ENCODE measurements at places on chromosomes 12 and 14.

DNA sequence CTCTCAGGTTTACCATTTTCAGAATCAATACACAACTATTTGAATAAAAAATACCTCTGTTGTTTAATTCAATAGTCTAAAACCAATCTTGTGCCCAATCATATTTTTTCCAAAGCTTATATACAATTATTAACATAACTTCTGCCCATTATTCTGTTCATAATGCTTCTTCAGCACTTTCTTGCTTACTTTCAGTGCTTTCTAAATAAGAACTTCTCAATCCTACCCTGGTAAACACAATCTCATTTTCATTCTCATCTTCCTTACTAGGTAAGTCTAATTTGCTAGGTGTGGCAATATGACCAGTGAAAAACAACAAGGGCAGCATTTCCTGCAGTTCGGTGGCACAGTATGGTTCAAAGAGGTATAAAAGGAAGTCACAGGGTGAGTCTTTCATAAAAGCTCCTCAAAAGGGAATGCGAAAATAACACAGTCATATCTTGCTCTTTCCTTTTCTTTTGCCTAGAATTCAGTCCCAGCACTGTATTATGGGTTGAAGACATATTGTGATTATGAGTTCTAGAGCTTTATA is 103.5 kb downstream of the FOXG1 start:
- no peak for DNase-seq

DNA sequence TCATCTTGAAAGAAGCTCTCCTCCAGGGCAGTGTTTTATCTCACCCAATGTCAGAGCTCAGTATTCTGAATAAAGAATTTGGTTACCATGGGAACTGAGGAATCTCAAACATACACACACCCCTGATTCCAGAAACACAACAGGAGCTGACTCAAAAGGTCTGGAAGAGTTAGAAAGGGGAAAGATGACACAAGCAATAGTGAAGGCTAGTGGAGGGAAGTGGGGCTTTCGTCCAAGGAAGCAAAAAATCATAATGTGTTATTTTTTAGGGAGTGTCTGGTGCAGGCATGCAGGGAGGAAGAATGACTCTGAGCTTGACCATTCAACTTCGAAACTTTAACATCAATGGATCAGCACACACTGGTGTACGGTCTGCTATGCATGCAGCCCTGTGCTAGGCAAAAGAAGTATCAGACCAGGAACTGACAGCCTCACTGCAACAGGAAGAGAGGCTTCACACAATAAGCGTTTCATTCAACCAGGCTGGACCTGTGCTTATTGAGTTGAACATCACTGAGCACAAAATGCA is 20.3 kb downstream of the HEBP1 start:
- no peak for DNase-seq

- no peak for DNase-seq
Measured at GRCh38 chr14:78705989-78706388, 535.8 kb downstream of the NRXN3 start.

DNA sequence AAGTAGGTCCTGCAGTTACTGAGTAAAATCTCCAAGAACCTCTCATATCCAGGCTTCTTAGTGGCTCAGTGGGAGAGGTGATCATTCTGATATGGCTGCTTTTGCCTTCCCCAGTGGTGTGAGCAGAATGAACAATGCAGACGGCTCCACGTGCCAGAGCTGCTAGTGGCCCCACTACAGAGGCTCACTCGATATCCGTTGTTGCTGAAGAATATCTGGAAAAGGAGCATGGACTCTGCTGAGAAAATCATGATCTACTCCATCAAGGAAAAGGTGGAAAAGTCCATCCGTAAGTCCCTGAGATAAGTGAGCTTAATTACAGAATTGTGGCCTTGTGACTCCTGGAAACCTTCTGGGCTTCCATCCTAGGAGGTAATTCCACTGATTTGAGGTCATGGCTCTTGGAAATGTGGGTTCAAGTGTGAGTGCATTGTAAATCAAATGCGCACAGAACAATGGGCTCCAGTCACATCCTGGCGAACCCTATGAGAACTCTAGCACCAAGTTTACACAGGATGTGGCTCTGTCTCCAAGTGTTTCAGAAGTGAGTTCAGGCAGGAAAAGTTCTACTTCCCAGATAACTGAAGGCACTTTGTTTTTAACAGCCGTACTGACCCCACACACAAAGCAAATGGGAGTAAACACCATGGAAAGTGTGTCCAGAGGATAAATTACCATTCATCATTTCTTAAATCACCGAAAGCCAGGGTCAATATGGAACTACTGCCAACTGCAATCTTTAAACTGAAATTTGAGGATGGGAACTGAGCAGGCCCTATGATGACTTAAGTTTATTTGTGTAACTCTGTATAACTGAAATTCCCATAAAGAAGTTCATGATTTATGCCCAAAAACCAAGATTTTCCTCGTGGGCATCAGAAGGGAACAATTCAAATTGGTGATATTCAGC is 51.4 kb downstream of the PLEKHG7 start:
- no peak for DNase-seq

DNA sequence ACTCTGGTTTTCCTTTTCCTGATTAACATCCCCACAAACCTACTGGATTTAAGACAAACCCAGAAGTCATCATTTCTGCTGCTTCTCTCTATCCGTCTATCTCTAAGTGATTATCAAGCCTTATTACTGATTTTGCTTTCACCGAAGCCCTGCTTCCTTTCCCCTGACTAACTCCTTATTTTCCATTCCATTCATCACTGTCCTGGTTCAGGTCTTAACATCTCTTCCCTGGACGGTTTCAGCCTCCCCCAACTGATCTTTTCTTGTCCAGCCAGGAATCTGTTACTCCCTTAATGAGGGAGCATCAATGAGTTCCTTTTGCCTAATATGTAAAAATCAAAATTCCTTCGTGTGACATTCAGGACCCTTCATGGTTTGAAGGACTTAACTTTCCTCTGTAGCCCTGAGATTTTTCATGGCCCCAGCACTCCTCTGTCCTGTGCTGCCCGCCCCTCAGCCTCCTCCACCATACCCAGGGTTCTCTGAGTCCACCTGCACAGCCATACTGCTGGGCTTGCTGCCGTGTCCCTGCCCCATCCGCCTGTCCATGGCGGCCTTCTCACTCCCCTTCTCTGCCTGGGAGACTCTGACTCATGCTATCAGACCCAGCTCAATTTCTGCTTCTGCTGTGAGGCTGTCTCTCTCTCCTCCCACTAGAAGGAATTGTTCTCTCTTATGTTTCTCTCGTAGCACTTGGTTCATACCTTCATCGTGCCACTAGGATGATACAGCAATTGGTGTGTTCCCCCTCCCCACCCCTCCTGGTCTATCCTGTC is 167.8 kb upstream of the HIF1A start:
- DNase-seq = no peak

DNA sequence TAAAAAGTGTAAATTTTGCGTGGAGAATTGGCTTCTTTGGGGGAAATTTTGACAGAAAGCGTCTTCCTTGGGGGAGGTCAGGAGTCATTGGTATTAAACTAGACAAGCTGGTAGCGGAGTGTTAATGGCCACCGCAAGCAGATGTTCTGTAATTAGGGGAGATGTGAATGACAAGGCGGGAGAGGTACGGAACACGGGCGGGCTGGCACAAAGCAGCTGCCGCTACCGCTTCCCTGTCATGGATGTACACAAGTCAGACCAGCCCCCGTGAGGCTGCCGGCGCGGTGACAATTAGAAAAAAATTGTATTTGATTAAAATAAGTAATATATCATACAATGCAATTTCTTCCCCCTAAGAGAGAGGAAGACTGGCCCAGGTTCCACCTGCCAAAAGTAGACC is 501.6 kb downstream of the VRK1 start:
- no peak for DNase-seq

GRCh38 chr14:68807148-68807600 is 14.3 kb upstream of the ZFP36L1 start:
- no peak for DNase-seq

DNA sequence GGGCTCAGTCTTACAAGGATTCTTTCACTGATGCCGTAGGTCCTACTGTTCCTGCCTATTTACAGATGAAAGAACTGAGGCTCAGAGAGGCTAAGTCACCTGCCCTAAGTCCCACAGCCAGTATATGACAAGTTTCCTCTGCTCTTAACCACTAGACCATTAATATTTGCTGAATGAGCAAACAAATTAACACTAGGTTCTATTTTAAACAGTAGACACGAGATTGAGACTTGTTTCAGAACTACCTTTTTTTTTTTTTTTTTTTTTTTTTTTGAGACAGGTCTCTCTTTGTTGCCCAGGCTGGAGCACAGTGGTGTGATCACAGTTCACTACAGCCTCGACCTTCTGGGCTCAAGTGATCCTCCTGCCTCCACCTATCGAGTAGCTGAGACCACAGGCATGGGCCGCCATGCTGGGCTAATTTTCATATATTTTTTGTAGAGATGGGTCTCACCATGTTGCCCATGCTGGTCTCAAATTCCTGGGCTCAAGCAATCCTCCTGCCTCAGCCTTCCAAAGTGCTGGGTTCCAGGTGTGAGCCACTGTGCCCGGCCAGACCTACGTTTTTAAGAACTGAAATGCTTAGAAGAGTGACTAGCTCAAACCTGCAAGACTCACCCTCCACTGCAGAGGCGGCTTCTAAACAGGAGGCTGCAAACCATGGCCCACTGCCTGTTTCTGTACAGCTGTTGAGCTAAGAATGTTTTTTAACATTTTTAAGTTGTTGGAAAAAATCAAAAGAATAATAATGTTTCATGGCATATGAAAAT is 12.9 kb downstream of the SYNE3 start:
- DNase-seq = no peak

DNA sequence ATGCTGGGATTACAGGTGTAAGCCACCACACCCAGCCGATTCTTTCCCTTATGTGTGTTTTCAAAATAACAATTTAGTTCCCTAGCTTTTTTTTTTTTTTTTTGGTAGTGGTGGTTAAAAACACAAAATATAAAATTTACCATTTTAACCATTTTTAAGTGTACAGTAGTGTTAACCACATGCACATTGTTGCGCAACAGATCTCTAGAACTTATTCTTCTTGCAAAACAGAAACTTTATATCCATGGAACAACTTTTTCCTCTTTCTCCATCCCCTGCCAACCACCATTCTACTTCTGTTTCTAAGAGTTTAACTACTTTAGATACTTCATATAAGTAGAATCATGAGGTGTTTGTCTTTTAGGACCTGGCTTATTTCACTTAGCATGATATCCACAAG is 1.1 kb upstream of the NDUFA12 start:
- no peak for DNase-seq

- DNase-seq = peak; percentile 55
Measured at GRCh38 chr14:55430024-55430690, 10.3 kb downstream of the TBPL2 start.

Data from cerebellar cortex (tissue), 1 donor.